ENCODE measurements at places on chromosomes 2 and 18. TPM values are rescaled to one million over a fixed set of nuclear protein-coding genes. Genes with fewer than 3 reads are reported as not detected.

The CPS1 gene
- 4.8 TPM for total RNA-seq

The C2orf15 gene
- 0.16 TPM for total RNA-seq

The ITPRIPL1 gene
- total RNA-seq: 5.5 TPM

The FOXI3 gene
- total RNA-seq: not detected

The SERPINB4 gene
- not detected for total RNA-seq

The CIB4 gene
- not detected for total RNA-seq

The RTP5 gene
- not detected for total RNA-seq

The KRTCAP3 gene
- total RNA-seq: 0.49 TPM

The HOXD8 gene
- total RNA-seq: 10.8 TPM

The NEU2 gene
- total RNA-seq: not detected

The LAMA1 gene
- 17.5 TPM for total RNA-seq

The NCOA1 gene
- total RNA-seq: 9.1 TPM

The ABHD1 gene
- 0.89 TPM for total RNA-seq

The SP5 gene
- total RNA-seq: not detected

The KIF3C gene
- 28.6 TPM for total RNA-seq

The ELOA2 gene
- total RNA-seq: not detected

The SRD5A2 gene
- total RNA-seq: not detected

The CHRNG gene
- not detected for total RNA-seq

The HOXD1 gene
- total RNA-seq: 2.0 TPM

The RFX8 gene
- total RNA-seq: 0.25 TPM

The CNGA3 gene
- total RNA-seq: not detected

The DSC3 gene
- total RNA-seq: 5.4 TPM

The PRKAG3 gene
- total RNA-seq: not detected

The IL1R1 gene
- 10.3 TPM for total RNA-seq

The APLF gene
- total RNA-seq: 2.8 TPM

The THSD7B gene
- 0.13 TPM for total RNA-seq

The FAM237A gene
- total RNA-seq: not detected

The ALPP gene
- total RNA-seq: not detected

The MC2R gene
- total RNA-seq: not detected

The ANKRD44 gene
- 6.5 TPM for total RNA-seq

The CRYGB gene
- not detected for total RNA-seq

The CDK5R2 gene
- total RNA-seq: not detected

All from mesangial cell (primary cell).